T-helper 22 cell (primary cell): ENCODE measurements at places on chromosomes 4 and X.

- DNase-seq, result no peak
These were observed 184.3 kb downstream of the NAA11 start for GRCh38 chr4:79141530-79141929.

- no peak for DNase-seq
These were observed 263.3 kb upstream of the GPRIN3 start for GRCh38 chr4:89570931-89571330.

- DNase-seq, result no peak
These were observed 1793.7 kb upstream of the TENM3 start for GRCh38 chr4:180449395-180449956.

DNA sequence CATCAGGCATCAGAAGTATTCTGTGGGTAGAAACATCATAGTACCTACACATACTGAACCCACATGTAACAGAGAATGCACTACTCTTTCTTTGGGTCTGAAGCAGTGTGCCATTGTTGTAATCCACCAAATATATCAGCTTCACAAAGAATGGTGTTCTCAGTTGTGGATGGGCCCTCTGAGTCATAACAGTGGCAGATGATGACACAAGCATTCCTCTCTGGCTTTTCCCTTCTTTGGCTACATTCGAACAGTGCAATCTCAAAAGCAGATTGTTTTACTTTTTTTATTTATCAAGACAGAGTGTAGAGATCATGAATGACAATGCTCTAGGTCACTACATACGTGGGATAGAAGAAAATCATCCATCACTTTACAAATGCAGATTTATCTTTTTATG is 247.2 kb upstream of the EPHA5 start:
- DNase-seq, result no peak
